ENCODE measurements at places on chromosomes 7 and 10.

- DNase-seq, result no peak
Measured at GRCh38 chr7:33882950-33883670, 22.2 kb upstream of the BMPER start.

GRCh38 chr7:44793919-44794318 is 2.6 kb upstream of the PPIA start:
- no peak for DNase-seq

- DNase-seq, result no peak
Measured at GRCh38 chr10:43091846-43092245, 15.0 kb downstream of the RET start.

DNA sequence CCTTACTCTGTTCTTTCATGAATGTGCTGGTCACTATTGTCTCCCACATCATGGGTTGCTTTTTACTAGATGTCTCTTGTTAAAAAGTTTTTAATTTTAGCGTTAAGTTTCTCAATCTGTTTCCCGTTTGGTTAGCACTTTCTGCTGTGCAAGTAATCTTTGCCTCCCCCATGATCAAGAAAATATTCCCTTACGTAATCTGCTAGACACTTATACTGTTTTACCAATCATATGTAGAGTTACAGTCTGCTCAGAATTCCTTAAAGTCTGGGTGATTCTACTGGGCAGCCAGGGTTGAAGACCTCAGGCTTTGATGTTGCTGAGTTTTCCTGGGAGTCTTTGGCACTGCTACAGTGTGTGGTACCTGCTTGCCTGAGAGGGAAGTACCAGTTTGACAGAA is 38.2 kb upstream of the RPA3 start:
- no peak for DNase-seq

GRCh38 chr7:81623251-81623855 is 146.5 kb downstream of the HGF start:
- no peak for DNase-seq

DNA sequence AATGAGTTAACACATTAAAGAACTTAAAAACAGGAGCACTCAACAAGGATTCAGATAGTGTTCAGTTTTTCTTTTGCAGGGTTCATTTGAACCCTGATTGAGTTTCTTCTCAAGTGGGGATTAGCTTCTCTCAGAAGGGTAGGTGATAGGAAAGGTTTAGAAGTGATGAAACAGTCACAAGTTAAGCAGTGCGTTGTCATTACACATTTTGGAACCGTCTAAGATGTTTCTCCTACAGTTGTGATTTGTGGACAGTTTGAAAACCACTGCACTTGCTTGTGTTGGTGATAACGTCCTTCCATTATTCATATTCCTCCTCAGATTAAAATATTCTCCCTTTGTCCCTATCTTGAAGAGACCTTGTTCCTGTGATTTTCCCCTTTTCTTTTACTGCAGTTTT is 2.7 kb downstream of the STMP1 start:
- DNase-seq, result no peak
